ENCODE measurements at places on chromosomes 3 and 15.

DNA sequence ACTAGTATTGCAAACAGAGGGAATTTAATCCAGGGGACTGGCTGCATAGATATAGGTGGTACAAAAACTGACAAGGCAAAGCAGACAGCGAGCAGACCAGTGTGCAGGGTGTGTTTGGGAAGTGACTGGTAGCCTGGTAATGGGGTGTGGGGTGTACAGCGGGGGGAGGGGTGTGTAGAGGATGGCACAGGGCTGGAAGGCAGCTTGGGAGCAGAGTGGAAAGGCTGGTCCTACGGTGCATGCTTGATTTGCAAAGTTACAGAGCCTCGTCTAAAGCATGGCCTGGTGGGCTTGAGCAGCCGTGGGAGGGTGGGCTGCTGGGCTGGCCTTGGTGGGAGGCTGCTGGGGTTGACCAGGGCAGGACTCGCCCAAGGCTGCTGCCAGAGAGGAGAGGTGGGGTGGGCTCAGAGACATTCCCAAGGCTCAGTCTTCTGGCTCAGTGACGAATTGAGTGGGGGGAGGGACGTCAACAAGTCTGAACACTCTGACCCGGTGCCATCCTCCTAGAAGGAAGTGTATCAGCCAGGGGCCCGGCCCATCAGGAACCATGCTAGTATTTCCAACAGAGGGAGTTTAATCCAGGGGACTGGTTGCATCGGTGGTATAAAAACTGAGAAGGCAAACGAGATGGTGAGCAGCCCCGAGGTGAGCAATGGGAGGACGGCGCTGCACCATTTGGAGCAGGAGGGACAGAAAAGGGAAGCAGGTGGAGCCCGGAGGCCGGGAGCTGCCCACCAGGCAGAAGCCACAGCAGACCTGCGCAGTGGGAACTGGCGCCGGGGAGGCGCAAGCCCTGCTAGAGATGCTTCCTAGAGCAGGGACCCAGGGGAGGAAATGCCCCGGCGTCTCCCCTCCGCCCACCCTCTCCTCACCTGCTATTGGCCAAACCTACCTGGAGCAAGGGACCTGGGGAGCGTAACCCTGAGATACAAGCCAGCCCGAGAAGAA, 29.2 kb downstream of the CPN2 start:
- DNase-seq = no peak

DNA sequence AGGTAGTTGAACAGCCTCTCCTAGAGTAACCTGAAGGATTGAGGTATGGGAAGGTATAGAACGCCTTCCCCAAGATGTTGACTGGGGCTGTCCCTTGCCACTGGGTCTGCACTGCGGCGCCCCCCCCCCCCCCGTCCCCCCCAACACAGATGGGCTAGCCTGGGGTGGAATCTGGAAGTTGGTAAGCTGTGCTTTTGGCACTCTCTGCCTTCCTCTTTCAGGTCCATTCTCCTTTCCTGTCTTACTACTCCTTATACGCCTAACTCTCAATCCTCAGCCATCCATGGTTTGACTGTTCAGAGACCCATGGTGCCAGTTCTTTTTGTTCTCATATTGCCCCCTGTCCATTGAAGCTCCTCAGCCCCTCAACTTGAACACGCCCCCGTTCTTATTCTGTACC, 42.8 kb downstream of the MAP2K1 start:
- DNase-seq = no peak

DNA sequence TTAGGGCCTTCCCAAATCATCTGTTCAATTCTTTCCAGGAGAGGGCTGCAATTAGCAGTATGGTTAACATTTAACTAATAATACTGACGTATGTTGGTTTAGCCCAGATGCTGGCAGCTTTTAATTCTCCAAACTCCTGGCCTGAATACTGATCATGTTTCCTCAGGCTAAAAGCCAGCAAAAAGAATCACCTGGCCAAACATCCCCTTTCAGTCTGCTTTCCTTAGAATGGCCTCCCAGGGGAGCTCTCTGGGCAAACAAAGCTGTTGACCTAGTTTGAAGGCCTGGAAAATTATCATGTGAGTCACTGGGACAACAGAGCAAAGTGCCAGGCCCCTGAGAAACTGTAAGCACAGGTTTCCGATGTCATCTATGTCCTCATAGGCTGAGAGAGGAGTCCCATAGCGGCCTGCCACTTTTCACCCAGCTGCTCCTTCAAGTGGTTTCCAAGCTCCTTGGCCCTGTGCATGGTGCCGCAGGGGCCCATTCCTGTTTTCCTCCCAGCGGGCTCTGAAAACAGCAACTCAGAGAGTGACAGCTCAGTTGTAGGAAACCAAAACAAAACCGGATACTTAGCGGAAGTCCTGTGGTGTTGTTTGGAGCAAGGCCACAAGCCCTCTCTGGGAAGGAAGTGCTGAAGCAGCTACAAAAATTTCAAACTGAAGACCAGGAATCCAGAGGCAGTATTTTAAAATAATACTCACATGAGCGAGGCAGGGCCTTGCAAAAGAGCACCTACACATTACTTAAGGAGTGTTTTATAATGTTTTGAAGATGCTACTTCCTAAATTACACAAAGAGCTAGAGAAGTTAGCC, 36.5 kb upstream of the RAB11A start:
- peak; percentile 23 for DNase-seq

DNA sequence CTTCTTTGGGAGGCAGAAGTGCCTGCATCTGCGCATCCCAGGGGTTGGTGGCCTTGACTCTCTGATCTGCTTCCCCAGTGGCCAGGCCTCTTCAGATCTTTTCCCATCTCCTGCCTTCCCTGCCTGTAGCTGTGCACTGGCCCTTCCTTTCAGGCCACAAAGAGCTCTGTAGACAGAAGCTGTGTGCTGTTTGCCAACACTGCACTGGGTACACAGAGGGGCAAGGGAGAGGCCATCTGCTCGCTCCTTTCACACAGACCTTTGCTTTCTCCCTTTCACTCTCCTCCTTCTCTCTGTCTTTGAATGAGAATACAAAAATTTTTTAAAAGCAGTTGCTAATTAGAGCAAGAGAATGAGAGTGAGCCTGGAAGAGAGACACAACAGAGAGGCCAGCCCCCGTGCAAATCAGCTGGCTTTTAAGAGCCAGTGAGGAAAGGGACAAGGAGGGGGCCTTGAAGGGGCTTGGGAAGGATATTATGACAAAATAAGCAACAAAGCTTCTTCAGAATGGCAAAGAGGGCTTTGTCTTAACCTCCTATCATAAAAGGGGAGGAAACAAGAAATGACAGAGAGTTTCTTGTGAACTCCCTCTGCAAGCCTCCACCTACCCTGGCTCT, 170.9 kb downstream of the EPHB1 start:
- no peak for DNase-seq

- DNase-seq = no peak
These were observed 47.2 kb upstream of the MME start for GRCh38 chr3:155032918-155033317.

- no peak for DNase-seq
These were observed 64.2 kb upstream of the GLCE start for GRCh38 chr15:69096196-69096595.

DNA sequence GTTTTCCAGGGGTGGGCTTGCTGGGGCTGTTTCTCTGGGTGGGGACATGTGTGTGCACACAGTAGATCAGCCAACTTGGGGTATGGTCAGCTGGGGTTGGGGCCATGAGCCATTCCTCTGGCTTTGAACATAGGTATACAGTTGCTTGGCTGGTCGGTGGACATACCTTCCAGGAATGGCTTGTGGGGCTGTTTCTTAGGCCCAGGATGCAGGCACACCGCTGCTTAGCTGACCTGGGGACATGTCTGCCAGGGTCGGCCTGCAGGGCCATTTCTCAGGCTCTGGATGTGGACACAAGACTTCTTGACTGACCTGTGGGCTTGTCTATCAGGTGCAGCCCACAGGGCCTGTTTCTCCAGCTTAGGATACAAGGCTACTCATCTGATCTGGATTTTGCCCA, 130.6 kb downstream of the DOCK3 start:
- no peak for DNase-seq

DNA sequence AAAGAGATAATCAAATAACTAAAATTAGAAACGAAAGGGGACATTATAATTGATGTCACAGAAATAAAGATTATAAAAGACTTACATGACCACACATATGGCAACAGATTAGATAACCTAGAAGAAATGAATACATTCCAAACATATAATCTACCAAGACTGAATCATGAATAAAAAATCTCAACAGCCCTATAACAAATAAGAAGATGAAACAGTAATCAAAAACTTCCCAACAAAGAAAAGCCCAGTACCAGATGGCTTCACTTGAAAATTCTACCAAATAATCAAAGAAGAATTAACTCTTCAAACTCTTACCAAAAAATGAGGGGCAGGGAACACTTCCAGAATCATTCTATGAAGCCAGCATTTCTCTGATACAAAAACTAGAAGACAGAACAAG, 11.8 kb downstream of the TOP2B start:
- no peak for DNase-seq

- DNase-seq = no peak
These were observed 285.6 kb upstream of the ARHGEF26 start for GRCh38 chr3:153835540-153835939.

GRCh38 chr3:192063570-192063969, 602.6 kb downstream of the PYDC2 start:
- DNase-seq = no peak

DNA sequence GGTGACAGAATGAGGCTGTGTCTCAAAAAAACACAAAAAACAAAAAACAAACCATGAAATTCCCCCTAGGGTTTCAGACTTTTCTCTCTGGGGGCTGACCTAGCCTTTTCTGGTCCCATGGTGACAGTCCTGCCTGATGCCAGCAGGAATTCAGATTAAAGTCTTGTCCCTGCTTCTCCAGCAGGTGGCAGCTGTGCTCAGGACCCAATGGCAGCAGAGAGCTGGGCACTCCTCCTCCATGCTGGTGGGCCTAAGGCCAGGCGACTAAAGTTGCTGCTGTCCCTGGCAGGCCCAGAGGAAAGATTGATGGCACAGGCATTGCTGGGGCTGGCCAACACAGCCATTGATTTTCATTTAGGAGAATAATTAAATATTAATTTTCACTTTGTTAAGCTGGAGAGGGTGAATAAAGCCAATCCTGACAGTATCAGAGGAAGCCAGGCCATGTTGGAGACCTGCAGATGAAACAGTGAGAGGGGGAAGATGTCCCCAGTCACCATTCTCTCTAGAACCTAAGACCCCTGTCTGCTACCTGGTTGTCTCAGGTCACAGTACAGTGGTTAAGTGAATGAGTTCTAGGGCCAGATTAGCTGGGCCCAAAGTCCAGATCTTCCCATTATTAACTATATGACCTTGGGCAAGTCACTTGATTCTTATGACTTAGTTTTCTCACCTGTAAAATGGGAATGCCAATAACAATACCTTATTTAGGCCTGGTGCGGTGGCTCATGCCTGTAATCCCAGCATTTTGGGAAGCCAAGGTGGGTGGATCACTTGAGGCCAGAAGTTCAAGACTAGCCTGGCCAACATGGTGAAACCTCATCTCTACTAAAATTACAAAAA, 7.1 kb downstream of the CELF6 start:
- peak; percentile 53 for DNase-seq
